Right renal pelvis (tissue), 4 donors: ENCODE measurements at places on chromosomes 2 and 18.

DNA sequence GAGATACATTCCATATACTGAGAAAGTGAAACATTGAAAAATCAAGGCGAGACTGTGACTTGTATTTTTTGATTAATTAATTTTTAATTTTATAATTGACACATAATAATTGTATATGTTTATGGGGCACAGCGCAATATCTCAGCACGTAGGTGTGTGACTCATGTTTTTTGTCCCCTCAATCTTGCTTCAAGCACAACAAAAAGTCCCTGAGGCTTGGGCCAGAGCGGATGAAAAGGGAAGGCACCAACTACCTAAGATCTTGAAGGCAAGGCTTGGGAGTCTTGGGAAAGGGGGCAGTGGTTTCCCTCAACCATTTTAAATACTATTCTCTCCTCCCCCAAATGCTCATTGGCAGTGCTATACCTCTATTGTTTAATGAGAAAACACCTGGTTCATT lies 9.9 kb downstream of the SGPP2 start:
- DNase-seq = no peak

GRCh38 chr18:31268985-31269406 lies 49.0 kb upstream of the DSG1 start:
- peak; percentile 15 for DNase-seq

DNA sequence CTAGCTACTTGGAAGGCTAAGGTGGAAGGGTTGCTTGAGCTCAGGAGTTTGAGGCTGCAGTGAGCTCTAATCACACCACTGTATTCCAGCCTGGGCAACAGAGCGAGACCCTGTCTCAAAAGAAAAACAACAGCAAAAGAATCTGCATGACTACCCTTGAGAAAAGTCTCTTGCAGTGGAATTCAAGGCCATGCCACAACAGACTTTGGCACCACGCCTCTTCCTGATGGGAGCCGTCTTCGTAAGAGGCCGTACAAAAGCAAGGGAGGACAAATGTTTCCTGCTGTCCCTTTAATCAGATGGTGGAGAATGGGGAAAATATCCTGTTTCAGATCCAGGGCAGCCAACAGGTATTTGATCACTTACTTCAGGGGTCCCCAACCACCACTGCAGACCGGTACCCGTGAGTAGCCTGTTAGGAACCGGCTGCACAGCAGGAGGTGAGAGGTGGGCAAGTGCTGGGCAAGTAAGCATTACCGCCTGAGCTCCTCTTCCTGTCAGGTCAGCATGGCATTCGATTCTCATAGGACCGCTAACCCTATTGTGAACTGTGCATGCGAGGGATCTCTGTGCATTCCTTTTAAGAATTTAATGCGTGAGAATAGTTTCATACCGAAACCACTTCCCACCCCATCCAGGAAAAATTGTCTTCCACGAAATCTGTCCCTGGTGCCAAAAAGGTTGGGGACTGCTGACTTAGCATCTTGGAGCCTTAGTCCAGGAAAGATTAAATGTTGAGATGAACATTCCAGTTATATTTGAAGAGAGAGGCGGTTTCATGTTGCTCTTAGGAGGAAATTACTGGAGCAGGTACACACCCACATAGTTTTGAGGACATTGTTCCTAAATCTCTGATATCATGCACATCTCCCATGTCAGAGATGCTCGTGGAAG lies 94.4 kb upstream of the XPO1 start:
- DNase-seq = peak; percentile 2

DNA sequence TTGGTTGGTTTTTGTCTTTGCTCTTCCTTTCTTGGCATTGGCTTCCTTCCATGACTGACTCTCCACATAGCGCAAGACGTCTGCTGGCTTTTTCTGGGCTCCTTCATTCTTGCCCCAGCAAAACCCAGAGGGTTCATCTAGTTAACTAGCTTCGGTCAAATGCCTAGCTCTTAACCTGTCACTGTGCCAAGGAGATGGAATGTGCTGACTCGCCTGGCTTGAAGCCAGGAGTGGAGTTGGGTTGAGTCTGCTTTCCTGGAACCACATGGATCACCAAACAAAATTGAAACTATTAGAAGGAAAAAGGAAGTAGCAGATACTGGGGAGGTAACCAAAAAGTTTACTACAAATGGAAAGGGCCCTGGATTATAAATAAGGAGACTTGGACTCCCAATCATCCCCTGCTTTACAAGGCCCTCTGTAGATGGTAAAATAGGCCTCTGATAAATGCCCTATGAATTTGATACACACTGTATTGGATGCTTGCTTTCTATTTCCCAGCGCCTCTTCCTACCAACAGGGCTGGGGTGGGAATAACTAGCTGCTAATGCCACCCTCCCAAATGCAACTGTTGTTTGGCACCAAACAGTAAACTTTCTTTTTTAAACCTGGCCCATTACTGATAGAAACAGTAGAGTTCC lies 11.3 kb downstream of the MALT1 start:
- DNase-seq = peak; percentile 44

DNA sequence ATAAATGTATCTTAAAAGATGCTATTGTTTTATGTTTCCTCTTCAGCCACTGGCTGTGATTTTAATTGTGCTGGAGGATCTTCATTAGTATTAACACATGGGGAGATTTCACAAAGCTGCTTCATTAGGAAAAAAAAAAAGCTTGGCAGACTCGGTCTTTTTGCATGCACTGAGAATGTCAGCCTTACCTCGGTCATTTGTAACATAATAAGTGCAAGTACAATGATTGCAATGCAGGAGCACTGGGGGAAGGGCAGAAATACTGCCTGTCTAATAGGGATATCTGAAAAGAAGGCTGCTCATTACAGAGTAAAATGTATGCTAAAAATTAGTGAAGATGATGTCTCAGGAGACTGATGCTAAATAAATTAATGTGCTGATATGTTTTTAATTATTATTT lies 1.3 kb upstream of the BAZ2B start:
- DNase-seq = no peak
